HepG2 (cell line): ENCODE measurements at places on chromosomes 3 and 15.

DNA sequence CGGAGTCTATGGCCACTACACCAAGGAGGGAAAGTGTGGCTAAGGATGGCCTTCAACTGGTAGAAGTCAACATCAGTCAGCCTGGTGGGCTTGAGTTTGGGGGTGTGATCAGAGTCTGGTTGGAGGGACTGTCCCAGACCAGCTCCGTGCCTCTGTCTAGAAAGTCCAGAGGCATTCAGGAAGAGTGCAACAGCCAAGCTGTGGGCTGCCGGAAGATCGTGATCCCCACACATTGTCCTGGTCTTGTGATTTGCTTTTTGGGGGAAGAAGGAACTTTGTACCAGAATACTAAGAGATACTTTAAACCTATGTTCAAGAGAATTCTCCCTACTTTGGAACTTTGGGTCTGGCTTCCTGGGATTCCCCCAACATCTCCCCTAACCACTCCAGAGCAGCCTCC, 47.8 kb upstream of the VPS8 start:
- DNase-seq: no peak

GRCh38 chr3:195849322-195850074, 37.8 kb upstream of the MUC4 start:
- peak; percentile 21 for DNase-seq

- peak; percentile 5 for DNase-seq
Observed at GRCh38 chr15:53976844-53977392, 1.3 kb upstream of the UNC13C start.

- DNase-seq: peak; percentile 16
Observed at GRCh38 chr3:142844339-142844977, 44.4 kb downstream of the PCOLCE2 start.

- DNase-seq: peak; percentile 2
Observed at GRCh38 chr3:110533089-110533488, 538.5 kb upstream of the NECTIN3 start.

GRCh38 chr15:74322558-74323180, 44.8 kb downstream of the CYP11A1 start:
- DNase-seq: peak; percentile 41

- no peak for DNase-seq
Observed at GRCh38 chr15:81885135-81885534, 160.7 kb downstream of the MEX3B start.

- no peak for DNase-seq
Observed at GRCh38 chr3:130870423-130870822, 23.5 kb upstream of the ATP2C1 start.

DNA sequence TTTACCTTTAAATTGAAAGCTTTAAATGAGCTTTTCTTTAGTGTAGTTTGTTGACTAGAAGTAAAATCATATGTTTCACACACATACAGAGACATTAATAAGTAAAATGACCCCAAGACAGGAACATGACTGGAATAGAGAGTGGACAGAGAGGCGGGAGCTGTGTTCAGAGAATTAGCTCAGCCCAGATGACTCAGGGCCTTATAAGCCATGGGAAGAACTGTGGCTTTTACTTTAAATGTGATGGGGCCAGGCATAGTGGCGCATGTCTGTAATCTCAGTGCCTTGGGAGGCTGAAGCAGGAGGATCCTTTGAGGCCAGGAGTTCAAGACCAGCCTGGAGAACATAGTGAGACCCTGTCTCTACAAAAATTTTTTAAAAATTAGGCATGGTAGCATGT, 26.7 kb downstream of the SACM1L start:
- DNase-seq: no peak

DNA sequence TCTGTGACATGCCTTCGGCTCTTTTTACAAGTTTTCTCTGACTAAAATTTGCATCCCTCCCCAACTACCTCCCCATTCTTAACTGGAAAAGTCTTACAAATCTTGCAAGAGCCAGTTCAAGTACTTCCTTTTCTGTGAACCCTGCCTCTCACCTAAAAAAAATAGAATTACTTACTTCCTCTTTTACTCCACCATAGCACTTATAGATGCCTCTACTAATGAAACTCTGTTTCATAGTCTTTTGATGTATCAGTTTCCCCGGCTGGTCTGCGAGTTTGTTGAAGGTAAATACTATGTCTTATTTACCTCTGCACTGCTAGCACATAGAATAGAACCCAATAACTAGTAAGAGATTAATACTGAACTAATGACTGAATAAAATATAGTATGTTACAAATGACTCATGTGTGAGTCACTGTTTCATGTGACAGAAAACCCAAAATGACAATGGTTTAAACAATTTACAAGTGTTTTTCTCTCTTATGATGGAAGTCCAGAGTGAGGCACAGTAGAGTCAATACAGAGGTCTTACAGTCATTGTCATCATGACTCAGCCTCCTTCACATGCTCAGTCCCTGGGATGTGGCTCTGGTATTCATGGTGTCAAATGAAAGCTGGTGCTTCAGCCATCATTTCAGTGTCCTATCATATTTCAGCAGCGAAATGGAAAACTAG, 393.5 kb downstream of the RSL24D1 start:
- no peak for DNase-seq

GRCh38 chr3:89851974-89852621, 744.7 kb downstream of the EPHA3 start:
- peak; percentile 36 for DNase-seq

GRCh38 chr15:51156957-51157356, 62.3 kb upstream of the TNFAIP8L3 start:
- DNase-seq: no peak

DNA sequence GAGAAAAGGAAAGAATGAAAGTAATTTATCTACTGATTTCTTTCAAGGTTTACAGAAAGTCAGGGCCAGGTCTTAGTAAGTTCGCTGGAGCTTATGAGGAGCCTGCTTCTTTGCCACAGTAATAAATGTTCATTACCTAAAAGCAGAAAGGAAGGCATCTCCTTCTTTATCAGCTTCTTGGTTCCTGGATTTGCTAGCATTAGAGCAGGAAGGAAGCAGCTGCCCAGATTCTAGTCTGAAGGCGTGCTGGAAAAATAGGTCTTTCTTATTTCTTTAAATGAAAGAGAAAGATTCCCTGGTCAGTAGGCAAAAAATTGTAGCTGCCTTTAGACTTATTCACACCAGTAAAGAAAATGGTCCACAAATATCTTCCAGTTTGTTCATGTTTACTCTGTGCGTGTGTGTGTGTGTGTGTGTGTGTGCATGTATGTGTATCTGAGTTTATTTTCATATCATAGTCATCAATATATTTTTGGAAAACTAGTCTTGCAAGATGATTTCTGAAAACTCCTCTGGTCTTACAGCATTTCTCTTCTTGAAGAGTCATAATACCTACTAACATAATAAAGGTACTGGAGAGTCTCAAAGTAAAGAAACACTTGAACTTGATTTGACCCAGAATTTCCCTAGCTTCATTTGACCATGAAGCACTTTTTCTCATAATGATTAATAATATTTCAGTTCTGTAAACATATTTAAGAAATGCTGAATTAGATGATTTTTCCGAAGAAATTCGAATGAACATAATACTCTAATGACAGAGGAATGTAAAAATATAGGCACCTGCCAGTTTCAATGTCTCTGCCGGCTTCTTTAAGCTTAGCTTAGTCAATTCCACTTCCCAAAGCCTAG, 255.3 kb upstream of the ZPLD1 start:
- no peak for DNase-seq

DNA sequence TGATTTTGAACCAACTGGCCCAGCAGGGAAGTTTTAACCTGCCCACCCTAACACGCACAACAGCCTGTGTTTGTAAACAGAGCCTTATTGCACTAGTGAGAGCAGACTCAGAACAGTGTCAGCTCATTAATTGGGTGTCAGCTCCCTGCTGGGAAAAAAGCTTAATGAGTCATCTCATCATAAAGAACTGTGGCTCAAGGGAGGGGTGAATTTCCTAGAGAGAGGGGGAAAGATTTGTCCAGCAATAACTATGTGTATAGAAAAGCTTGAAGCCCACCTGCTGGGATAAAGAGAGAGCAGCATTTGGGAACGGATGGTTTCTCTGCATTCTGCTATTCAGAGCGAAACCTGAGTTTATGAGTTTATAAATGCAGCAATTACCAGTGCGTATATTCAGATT, 48.9 kb upstream of the GMNC start:
- no peak for DNase-seq

DNA sequence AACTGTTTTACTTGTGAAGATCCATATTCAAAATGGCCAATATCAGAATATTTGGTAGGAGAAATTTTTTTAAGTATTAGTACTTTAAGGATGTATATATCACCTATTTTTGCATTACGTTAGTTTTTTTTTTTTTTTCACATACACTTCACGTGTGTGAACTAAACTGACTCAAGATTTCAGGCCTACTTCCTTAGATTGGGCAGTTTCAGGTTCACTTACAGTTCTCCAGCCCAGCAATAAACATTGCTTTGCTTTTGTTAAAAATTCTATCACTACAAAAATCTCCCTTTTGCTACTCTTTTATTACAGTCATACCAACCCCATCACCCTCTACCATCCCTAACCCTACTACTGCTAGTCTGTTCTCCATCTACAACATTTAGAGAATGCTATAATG, 183.6 kb downstream of the KCNH8 start:
- no peak for DNase-seq

- DNase-seq: no peak
Observed at GRCh38 chr3:61680617-61681016, 119.2 kb downstream of the PTPRG start.

GRCh38 chr3:132469326-132469725, 52.0 kb downstream of the DNAJC13 start:
- no peak for DNase-seq
